Activated CD8-positive, alpha-beta memory T cell treated with anti-CD3 and anti-CD28 coated beads for 48 hours (primary cell): ENCODE measurements at places on chromosomes 5 and 9.

DNA sequence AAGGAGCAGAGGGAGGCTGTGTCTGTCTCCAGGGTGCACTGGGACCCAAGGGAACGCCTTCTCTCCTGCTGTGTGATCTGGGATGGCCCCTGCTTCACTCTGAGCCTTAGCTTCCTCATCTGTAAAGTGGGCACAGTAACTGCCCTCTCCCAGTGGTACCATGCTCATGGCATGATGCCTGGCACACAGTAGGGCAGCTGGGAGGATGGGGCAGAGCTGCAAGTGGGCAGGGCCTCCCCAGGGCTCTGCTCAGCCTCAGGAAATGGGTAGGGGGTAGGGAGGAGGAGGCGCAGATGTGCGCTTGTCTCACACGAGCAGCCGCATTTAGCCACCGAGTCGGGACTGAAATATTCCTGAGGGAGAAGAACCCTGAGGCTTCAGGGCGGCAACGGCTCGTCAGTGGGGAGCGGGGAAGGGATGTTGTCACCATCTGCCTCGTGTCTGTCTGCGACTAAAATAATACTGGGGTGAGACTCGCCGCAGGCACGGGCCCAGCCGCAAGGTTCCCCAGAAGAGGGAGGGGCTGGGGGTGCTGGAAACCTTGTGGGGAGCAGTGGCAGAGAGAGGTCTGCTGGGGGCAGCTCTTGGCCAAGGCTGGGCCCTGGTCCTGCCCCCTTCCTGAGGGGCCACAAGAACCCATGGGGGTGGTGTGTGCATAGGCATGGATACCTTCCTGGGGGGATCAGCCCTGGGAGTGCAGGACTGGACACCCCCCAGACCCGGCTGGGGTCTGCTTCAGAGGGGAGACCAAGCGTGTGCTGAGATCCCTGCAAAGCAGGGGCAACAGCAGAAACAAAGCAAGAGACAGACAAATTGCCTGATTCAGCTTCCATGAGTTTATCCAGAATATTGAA lies 55.2 kb upstream of the PSD2 start:
- no peak for DNase-seq

DNA sequence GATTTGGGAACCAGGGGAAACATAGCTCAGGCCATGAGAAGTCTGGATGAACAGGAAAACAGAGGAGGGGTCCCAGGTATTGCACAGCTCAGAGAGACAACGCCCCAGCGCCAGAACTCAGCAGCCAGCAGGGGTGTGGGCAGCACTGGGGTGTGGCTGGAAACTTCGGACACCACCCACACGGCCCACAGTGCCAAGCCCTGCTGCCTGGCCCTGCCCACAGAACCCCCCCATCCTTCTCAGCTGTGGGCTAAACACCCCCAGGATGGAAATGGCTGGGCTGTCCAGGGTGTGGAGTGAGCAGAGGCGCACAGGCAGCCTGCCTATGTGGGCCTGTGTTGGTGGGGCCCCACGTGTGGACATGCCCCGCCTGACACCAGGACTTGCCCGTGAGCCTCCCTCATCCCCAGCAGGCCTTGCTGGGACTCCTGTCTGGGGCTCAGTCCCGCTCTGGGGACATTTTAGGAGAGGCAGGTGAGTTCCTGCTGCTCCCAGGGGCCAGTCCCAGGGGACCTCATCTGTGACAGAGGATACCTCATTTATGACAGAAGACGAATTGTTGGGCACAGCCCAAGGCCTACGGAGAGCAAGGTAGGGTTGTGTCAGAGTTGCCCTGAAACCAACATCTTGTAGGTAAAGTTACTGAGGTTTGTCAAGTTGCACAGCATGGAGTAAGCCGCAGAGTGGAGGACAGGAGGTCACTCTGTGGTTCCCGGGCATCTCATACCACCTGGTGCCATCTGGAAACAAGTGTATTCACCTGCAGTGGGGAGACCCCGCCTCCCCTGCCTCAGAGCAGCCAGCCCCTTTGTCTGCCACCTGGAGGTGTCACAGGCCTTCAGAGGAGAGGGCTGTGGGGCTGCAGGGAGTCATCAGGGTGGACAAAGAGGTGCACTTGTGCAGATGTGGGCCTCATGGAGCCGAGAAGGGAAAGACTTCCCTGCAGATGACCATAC lies 183.2 kb downstream of the AUH start:
- DNase-seq = no peak

GRCh38 chr9:126423142-126423915 lies 96.7 kb downstream of the MVB12B start:
- DNase-seq = no peak

GRCh38 chr5:94672746-94673145 lies 54.3 kb downstream of the SLF1 start:
- no peak for DNase-seq

DNA sequence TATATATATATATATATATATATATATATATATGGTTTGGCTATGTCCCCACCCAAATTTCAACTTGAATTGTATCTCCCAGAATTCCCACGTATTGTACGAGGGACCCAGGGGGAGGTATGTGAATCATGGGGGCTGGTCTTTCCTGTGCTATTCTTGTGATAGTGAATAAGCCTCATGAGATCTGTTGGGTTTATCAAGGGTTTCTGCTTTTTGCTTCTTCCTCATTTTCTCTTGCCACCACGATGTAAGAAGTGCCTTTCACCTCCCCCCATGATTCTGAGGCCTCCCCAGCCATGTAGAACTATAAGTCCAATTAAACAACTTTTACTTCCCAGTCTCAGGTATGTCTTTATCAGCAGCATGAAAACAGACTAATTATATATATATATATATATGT lies 52.3 kb upstream of the ADAMTS2 start:
- no peak for DNase-seq

GRCh38 chr5:10077791-10078545 lies 171.7 kb downstream of the ATPSCKMT start:
- no peak for DNase-seq
